ENCODE measurements at places on chromosomes 3 and 15.
A peak's percentile ranks its signal among the peaks of the same experiment; 100 is the strongest.

GRCh38 chr3:150348500-150348899, 59.6 kb upstream of the TSC22D2 start:
- peak; percentile 95 for DNase-seq

DNA sequence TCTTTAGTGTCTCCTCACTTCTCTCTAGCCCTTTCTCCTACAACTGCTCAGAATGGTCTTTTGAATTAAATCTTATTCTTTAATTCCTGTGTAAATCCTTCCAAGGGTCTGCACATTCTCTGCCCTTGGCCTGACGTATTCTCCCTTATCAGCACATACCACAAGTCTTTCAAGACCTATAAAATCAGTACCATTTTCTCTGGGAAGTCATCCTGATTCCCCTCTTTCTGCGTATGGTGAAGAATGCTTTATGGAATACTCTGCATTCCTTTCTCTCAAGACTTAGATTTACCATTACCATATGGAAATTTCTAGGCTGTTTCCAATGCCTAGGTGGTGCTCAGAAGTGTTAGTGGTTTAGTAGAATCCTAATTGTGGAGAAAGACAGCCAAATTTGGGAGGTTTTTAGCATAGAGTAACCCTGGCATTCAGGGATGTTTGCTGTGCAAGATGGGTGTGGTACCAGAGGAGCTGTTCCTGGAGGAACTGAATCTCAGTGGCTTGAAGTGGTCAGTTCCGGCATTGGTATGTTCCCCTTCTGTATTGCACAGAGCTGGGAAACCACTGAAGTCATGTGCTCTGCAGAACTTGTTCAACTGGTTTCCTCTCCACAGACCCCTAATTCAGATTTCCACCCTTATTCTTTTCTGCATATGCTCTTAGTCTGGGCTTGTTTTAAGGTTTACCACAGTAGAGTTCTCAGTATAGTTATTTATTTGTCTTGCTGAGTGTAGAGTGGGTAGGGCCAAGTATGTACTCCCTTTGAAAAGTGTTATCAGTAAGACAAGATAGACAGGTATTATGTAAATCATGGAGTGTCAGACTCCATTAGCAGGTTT, 24.5 kb downstream of the IQGAP1 start:
- DNase-seq, result peak; percentile 94

DNA sequence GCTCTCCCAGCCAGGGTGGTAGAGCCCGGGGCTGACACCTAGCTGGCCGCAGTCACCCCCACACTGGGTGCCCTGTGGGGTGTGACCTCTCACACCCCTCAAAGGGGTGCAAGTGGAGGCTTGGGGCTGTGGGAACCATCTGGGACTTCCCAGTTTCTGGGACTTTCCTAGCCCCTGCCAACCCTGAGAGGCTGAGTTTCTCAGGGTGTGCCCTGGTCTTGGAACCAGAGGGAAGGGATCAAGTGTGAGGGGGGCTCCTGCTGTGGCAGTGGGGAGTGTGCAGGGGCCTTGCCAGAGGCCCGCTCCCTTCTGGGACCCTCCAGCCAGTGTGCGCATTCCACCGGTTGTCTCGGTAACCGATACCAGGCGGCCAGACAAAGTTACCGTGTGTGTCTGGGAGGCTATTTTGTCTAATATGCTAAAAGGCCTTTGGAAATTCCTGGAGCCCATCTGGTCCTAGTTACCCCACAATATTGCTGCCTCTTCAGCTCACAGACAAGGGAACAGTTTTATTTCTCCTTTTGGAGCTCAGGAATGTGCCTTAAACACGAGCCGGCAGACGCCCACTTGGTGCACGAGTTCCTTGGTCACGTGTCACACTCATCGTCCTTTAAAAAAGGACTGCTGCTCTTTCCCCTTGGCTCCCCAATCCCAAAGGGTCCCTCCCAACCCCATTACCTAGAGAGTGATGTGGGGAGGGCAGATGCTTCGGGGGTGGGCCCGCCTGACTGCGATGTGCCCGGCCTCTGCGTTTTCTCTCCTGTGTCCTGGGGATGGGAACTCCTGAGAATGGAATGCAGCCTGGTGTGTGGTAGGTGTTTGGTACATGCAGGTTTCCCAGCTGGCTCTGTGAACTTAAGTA, 33.2 kb downstream of the HDAC11 start:
- peak; percentile 78 for DNase-seq

DNA sequence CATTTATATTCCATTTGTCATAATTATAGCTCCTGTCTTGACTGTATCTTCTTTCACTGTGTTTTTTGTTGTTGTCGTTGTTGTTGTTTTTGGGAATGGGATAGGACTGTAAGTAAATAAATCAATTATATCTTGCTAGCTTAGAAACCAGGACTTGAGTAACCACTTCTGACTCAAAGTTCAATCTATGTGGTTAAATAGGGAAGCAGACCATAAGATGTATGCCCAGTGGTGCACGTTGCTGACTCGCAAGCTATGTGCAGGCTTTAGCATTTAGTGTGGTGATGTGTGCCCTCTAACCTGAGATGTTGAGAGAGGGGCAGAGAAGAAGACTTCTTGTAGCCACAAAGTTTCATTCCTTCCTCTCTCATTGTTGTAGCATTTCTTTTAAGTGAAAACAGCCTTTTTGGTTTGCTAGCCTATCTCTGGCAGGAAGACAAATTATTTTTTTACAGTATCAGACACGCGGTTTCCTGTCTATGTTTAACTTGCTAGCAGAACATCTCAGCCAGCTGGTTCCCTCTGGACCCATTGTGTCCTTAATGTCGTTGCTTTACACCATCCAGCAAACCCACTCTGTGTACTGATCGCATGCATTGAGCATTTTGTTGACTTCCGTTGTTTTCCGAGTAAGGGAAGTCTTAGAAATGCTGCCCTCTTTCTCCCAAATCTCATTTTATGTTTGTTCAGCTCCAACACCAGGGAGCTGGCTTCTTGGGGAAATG, 52.1 kb downstream of the TGFBR2 start:
- peak; percentile 81 for DNase-seq

DNA sequence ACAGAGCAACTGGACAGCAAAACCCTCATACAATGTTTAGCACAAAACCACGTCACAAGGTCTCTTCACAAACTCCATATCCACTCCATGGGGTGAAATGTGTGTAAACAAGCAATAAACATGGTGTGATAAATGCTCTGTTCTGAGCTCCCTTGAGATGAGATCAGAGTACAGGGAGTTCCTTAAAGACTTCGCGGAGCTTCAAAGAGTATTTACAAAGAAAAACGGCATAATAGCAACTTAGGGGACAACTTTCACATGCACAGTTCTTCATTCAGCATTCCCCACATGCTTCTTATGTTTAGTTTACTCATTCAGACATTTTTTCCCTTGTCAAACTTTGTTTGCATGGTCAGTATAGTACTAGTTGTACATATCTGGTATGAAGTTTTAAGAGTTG, 52.5 kb upstream of the SUCLG2 start:
- no peak for DNase-seq

GRCh38 chr3:126180477-126181397, at the start of gene ALDH1L1:
TSS of gene ALDH1L1 (minus strand) at chr3:126180586. CDS start at chr3:126160979, 19,607 bp downstream.
- DNase-seq, result no peak

DNA sequence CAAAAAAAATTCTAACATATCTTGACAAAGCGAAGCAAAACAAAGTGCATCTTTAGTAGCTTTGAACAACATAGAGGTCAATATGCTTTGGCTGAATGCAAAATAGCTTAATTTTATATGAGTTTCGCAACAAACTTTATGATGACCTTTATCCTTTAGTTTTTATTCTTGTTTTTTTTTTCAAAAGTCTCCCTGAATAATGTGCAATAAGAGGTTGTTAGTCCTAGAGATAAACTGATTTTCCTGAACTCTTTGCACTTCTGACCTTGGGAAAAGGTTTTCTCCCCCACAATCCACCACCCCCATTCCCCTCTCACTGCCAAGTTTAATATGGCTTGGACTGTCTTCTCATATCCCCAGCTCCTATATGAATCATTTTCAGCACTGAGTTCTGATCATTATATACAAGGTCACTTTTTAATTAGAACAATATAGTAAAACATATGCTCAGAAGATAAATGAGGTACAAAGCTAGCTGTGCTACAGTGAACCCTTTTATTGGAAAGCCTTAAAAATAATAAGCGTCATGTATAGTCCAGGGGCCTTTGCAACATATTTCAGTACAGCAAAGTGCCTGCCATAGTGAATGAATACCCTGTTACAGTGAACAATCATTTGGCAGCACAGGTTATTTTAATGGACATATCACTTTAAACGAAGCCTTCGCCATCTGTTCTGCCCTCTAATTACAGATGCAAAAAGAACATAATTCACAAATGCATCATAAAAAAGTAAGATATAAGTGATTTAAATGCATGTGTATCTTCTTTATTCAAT, 496.3 kb upstream of the NR2F2 start:
- no peak for DNase-seq

- no peak for DNase-seq
Observed at GRCh38 chr3:155605571-155605970, 139.3 kb downstream of the PLCH1 start.

DNA sequence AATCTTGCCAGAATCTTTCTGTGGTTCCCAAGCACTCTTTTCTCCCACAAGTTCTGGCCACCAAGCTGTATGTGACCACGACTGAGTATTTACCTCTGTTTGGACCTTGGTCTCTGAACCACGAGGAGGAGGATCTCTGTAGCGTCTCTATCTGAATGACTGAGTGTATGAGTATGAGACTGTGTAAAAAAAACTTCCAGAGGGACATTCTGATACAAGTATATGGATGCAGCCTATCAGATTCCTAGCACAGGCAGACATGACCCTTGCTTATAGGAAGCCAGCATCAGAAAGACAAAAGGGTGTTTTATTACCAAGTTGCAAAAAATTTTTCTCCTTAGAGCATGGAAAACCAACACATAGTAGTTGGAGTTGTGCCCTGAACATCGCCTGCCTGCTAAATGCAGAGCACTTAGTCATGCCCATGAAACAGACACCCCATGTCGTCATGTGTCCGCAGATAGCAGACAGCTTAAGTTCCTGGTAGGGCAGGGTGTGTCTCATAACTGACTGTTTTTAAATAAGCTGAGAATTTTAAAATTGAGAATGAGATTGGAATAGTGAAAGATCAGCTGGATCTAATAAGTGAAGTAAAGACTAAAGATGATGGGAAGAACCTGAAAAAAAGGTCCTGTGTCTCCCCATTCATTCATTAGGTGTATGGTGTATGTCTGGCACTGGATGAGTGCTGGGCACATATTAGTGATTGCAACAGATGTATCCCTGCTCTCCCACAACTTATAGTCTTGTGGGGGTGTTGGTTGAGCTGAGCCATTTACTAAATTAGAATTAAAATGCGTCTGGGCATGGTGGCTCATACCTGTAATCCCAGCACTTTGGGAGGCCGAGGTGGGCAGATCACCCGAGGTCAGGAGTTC, 30.9 kb downstream of the DAG1 start:
- peak; percentile 95 for DNase-seq
